Activated T-cell treated with anti-CD3 and anti-CD28 coated beads, Interleukin-2, amount 50 U/mL, for 72 hours (primary cell): ENCODE measurements at places on chromosomes 2 and 18.

GRCh38 chr2:9235147-9236044 is 28.8 kb downstream of the ASAP2 start:
- no peak for DNase-seq

DNA sequence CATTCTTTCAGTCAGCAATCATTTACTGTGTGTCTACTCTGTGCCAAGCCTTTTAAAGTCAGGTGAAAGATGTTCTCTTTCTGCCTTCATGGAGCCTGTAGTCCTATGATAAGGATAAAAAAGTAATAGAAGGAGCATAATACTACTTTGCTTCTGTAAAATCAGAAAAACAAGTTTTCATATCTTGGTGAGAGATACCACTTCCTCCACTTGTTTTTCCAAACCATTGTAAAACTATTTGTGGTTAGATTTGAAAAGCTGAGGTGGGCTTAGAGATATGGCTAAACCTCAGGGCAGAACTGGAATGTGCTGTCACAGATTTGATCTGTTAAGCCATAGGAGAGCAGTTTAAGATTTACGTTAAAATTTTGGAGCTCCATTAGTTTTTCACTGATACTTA is 104.7 kb upstream of the FAM117B start:
- no peak for DNase-seq

- DNase-seq, result no peak
Observed at GRCh38 chr2:197284956-197285355, 25.6 kb downstream of the ANKRD44 start.

- no peak for DNase-seq
Observed at GRCh38 chr2:117771969-117772630, 42.4 kb upstream of the DDX18 start.

DNA sequence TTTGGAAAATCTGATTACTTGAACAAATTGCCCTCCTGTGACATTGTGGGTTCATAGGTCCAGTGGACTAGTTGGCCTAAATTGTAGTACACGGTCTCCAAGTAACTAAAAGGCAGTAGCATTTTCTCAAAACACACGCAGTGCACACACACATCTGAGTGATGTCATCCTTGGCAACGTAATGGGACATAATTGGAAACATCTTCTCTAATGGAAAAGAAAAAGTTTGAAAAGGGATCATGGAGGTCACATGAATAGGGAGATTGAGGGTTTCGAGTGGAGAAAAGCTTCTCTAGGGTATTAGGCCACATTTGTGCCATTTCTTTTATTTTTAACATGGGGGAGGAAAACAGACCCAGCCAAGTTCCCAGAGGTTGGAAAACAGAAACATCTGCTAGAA is 93.3 kb downstream of the MAP4K4 start:
- DNase-seq, result no peak
